Activated naive CD4-positive, alpha-beta T cell treated with Interleukin-2 at 50 U/mL for 16 hours (primary cell): ENCODE measurements at places on chromosomes 3 and 15.

DNA sequence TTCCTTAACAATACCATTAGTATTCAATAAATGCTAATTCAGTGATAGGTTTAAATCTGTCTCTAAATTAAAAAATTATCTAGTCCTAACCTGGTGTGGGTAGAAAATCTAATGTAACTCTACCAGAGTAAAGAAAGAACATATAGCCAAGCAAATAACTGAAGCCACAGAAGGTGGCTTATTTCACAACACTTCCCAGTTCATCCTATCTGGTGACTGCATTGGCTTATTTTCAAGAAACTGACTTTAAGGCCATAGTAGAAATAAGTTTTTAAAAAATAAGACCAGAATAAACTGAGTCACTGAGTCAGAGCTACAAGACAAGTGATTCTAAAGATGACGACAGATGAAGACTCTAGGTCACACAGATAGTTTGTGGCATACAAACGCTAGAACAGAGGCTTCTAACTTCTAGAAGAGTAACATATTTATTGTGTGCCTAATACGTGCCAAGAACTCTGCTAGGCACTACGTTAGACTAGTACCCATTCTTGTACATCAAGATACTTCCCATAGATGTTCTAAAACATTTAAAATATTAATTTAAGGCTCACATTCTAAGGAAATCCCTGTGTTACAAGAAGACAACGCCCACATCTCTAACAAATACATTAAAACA, 25.9 kb downstream of the TMCC1 start:
- no peak for DNase-seq

DNA sequence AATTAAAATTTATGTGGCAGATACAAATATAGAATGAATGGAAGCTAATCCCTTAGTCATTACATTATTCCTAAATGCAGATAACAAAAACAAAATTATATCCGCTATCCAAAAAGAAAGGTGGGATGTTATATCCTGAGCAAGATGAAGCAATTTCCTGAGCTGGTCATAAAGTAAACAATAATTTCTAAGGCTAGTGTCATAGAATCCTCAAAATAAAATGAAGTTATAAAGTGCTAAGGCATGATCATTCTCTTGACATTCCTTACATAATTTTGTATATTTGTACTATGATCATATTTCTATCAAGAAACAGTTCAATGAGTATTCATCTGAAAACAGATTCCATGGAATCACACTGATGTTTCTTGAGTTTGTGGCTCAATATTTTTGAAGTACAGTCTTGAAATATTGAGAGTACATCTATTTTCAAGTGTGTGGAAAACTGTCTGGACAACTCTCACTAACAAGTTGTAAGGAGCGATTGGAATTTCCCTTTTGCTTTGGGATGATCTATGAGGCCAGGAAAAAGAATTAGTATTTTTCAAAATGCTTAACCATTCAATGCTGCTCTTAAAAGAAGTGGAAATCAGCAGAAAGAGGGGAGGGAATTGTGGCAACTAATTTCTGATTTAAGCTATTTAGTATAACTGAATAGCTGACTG, 92.4 kb downstream of the ABI3BP start:
- no peak for DNase-seq

DNA sequence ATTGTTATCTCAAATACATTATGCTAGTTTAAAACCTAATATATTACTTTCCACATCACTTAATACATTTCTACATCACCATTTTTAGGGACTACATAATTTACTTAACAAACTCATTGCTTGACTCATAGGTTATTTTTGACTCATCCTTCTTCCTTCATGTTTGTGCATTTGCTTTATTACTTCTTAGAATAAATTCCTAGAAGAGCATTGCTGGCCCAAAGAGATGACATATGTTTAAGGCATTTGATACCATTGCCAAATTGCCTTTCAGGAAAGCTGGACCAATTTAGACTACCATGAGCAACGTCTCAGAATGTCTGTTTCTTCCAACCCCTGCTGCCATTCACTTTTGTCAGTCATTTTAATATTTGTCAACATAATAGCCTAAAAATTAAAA, 905.8 kb downstream of the IGSF11 start:
- no peak for DNase-seq

DNA sequence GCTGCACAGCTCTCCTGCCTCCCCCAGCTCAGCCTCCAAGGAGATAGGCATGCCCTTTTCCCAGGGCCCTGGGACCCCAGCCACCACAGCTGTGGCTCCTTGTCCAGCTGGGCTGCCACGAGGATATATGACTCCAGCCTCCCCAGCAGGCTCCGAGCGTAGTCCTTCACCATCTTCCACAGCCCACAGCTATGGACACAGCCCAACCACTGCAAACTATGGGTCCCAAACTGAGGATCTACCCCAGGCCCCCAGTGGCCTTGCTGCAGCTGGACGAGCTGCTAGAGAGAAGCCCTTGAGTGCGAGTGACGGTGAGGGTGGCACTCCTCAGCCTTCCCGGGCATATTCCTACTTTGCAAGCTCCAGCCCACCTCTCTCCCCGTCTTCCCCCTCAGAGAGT, 20.5 kb upstream of the APEH start:
- no peak for DNase-seq

GRCh38 chr3:112973325-112974177, 1.4 kb downstream of the CD200R1 start:
- peak; percentile 69 for DNase-seq

DNA sequence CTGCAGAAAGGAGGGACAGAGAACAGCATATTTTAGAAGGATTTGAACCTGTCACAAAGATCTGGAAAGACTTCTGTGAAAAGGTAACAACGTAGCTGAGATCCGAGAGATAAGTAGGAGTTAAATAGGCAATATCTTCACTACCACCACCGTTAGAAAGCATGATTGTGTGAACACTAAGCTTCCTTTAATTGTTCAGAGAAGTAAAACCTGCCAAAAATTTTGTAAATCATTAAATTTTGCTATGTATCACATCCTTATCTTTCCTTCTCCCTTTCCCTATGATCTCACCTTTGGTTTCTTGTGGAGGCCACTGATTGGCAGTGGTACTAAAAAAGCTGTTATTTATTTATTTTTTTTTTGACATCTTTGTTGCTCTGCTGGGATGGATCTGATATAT, 346.9 kb downstream of the NLGN1 start:
- no peak for DNase-seq

DNA sequence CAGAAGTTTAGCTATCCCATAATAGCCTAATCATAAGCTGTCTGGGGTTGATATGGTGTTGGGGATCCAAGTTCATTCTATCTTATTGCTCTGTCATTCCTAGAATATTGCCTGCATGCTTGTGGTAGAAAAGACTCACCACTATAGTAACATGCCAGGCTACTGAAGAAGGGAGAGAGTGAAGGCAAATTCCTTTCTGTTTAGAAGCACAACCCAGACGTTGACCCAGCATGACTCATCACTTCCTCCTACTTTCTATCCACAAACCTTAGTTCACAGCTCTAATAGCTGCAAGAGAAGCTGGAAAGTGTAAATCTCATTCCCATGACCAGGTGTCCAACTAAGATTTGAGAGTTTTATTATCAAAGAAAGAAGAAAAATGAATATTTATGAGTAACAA, 57.8 kb upstream of the NMD3 start:
- DNase-seq, result no peak

DNA sequence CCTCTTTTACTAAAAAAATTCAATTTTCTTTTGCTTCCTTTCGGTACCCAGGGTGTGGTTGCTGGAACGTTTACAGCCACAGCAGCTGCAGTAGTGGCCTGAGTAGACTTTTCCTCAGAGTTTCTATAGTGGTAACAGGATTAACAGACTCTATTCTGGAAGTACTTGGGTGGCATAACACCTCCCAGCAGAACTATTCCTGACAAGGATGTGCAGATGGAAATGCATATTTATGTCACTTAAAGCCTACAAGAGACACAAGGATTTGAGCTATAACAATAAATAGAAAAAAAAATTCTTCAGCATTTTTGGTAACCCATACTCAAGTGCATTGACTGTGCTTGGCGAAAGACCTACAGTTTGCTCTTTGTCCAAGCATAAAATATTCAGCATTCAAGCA, 94.0 kb downstream of the MDFIC2 start:
- no peak for DNase-seq

DNA sequence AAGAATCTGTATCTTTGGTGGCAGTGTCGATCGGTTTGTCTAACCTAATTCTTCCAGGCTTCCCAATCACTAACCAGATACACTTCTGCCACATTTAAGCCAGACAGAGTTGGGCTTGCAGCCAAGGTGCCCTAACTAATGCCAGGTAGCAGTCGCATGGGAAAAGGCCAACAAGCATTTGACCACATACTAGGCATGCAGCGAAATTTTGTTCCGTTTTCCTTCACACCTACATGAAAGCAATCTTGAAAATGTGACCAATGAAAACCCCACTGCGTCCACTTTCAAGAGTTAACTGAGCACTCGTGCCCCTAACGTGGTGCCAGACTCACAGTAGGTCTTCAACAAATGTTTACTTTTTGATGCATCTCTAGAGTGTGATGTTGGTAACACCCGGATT, 192.2 kb upstream of the TPM1 start:
- no peak for DNase-seq

DNA sequence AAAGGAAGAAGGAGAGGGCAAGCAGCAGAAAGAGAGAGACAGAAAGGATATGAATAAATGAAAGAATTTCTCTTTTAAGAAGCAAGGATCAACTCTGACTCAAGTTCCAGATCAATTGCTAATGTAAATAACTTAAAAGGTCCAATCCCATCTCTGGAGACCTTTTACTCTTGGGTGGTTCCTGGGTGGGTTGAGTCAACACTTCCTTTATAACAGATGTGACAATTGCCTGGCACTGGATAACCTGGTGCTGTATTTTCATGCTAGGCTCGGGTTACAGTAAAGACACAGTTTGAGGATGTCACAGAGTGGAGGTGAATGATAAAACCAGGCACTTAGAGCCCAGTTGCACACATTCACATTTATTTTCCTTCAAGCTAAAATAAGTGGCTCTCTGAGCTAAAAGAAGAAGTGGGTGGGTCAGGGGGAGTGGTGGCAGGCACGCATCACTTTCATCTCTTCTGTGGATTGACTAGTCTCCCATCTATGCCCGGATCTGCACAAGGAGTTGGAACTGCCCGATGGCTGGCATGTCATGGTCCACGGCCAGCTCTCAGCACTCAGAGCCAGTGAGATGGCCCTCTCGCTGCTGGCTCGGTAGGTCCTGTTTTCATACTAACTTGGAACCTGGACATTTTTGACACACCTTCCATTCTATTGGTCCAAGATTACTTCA, 465.8 kb downstream of the FOXP1 start:
- no peak for DNase-seq

- no peak for DNase-seq
Observed at GRCh38 chr15:26231096-26231495, 368.0 kb upstream of the ATP10A start.

DNA sequence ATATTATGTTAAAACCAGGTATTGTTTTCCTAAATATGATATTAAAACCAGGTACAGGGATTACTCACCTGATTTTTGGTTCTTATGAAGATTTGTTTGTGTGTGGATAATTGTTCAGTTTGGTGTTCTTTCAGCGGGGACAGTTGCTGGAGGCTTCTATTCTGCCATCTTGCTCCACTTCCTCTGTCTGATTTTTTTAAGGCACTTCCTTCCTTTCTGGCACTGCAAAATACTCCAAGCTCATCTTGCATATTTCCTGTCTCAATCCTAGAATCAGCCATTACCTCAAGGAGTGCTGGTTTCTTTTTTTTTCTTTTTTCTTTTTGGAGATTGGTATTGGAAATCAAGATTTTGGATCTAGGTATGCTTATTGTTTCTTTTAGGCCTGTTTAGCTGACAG, 229.9 kb downstream of the SV2B start:
- DNase-seq, result no peak

- no peak for DNase-seq
Observed at GRCh38 chr3:123050666-123051065, 16.2 kb upstream of the PDIA5 start.

- DNase-seq, result no peak
Observed at GRCh38 chr15:53397041-53397616, 362.3 kb downstream of the WDR72 start.

DNA sequence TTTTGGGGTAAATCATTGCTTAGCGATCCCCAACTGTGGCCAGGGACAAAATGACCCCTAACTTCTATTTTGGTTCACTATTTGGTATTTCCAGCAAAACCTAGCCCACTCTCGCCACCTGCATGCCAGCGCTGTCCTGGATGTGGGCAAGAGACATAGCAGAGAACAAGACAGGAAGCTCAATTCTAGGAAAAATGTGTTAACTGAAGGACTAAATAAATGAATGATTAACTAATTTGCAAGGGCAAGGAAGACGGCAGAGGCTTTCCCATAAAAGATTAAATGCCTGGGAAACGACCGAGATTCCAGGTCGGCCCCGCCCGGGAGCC, 408 bp downstream of the NICN1 start:
- no peak for DNase-seq

GRCh38 chr3:100104817-100105413, 9.4 kb downstream of the FILIP1L start:
- no peak for DNase-seq

DNA sequence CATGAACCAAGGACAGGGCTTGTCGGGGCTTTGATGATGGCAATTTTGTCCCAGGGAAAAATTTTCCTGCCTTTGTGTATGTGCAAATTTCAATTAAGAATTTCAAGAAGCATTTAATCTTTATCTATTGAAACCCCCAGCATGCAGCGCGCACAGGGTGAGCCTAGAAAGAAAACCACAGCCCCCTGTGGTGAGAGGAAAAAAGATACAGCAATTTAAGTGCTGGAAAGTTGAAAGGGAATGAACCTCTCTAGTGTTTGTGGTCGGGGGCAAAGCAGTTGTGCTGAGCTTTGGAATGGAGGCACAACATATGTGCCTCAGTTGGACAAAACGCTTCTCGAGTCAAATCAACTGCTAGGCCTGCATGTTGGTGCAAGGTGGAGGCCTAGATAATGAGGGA, 111.8 kb upstream of the C15orf61 start:
- no peak for DNase-seq
